ENCODE measurements at places on chromosomes 16 and 17.

GRCh38 chr17:9313346-9313745, 262.3 kb downstream of the STX8 start:
- DNase-seq, result no peak

DNA sequence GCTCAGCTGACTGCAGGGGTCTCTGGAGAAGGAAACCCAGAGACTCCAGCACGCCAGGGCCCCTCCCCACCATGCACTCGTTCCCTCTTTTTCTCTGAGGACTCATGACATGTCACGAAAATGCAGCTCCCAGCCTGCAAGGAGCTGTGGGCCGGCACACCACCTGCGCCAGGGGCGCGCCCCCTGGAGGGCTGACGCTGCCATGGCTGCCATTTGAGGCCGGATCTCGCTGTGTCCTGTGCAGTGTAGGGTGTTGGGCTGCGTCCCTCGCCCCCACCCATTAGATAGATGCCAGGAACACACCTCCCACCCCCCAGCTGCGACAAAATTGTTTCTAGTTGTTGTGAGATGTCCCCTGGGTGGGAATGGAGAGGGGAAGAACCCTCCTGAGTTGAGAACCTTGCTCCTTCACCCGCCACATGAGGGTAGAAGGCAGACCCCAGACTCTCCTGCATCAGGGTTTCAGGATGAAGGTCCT, 8.2 kb downstream of the SYNGR2 start:
- peak; percentile 79 for DNase-seq

- no peak for DNase-seq
Measured at GRCh38 chr16:57590654-57591085, 37.8 kb upstream of the ADGRG1 start.

DNA sequence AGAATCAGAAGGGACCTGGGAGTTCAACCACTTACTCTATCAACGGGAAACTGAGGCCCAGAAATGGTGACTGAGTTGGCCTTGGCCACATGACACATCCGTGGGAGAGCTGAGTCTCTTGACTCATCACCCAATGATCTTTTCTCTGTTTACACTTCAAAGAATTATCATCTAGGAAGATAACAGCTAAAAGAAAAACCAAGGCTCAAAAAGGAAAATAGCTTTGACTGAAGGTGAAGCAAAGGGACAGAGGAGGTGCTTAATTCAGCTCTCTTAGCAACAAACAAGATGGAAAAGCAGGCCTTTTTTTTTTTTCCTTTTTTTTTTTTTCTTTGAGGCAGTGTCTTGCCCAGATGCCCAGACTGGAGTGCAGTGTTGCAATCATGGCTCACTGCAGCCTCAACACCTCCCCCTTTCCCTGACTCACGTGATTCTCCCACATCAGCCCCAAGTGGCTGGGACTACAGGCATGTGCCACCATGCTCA, 16.7 kb downstream of the ERCC4 start:
- no peak for DNase-seq

DNA sequence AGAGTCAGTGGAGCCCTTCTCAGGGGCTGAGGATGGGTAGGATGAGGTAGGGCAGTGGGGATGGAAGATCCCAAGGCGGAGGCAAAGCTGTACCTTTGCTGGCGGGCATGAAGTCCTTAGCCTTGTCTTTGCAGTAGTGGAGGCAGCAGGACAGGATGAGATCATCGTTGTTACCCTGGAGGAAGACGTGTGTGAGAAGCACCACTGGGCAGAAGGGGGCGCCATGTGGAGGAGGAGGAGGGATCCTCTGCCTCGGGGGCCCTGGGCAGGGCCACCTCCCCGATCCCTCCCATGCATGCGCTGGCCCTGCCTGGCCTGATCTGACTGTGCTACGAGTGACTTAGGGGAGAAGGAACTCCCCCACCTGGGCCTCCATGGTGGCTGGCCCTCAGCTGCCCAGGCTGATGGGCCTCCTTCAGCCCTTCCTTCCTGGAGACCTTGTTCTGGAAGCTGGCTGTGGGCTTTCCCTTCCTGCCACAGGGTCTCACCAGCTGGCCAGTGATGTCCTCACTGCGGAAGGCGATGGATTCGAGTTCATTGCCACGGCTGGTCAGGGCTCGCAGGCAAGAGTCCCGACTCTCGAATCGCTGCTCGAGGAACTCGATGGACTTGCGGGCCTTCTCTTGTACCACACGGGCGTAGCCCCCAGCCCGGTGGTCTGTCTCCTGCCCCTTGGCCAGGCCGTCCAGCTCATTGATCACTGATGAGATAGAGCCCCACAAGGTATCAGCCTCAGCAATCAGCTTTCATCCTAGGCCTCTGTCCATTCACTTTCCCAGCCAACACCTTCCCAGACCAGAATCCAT, 10.3 kb downstream of the HIC1 start:
- DNase-seq, result peak; percentile 92

- DNase-seq, result no peak
Measured at GRCh38 chr17:34692920-34693319, 113.5 kb downstream of the TMEM132E start.

DNA sequence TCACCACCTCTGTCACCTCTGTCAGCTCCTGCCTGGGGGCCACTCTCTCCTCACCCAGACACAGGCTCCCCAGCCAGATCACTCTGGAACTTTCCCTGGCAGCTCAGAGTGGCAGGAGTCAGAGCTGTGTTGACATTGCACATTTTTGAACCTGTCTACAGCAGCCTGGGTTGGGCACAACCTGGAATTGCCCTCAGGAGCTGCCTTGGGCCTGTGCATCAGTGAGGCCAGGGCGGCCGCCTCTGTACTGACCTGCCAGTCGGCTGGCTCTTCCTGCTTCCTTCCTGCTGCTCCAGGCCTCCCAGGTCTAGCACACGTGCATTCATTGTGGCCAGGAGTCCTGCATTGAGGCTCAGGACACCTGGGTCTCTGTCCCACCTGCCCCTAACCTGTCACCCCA, 14.2 kb upstream of the TMEM11 start:
- DNase-seq, result no peak

- no peak for DNase-seq
Measured at GRCh38 chr17:64579917-64580316, 73.1 kb downstream of the CEP95 start.

DNA sequence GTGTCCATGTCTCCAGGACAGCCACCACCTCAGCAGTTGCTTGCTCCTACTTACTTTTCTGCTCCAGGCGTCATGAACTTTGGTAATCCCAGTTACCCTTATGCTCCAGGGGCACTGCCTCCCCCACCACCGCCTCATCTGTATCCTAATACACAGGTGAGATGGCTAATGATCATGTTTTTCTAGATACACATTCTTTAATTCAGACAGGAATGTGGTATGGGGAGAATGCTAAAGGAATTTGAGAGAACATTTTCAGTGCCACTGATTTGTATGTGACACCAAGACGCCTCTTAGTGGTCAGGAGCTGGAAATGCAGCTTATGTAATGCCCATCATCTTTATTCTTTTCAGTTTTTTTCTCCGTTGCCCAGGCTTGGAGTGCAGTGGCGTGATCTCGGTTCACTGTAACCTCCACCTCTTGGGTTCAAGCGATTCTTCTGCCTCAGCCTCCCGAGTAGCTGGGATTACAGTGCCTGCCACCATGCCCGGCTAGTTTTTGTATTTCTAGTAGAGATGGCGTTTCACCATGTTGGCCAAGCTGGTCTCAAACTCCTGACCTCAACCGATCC, 8.9 kb upstream of the RAPGEFL1 start:
- peak; percentile 92 for DNase-seq

DNA sequence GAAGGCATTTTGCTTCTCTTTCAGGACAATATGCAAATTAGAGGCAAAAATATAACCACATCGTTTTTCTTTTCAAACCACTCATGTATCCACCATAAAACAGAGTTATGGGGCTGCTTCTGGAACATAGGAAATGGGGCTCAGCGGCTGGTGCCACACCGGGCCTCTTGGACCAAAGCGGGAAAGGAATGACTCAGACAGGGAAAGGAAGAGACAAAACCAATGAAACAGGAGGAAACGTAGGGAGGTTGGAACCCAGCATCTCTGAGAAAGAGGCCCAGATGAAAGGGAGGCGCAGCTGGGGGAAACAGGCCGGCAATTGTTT, 28.5 kb downstream of the CUEDC1 start:
- no peak for DNase-seq

DNA sequence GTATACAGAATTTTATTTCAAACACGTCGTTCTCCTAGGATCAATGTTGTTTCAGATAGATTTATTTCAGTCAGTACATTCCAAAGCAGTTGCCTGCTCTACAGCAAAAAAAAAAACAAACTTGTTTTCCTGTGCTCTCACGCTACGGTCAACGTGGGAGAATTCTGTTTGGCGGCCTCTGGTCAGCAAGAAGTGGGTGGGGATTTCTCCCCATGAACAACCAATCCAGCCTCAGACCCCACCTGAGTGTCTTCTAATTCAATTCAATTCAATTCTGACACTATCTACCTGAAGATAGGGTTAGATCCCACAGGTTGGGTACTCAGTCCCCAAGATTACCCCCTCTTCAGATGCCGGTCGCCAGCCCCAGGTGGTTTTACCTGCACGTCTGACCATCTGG, 22.1 kb downstream of the C17orf58 start:
- peak; percentile 85 for DNase-seq

- no peak for DNase-seq
Measured at GRCh38 chr17:63356337-63356757, 89.8 kb downstream of the CYB561 start.
